ENCODE measurements at places on chromosomes 1 and 21.

- DNase-seq, result no peak
These were observed 20.2 kb downstream of the MACO1 start for GRCh38 chr1:25450891-25451290.

- DNase-seq, result no peak
These were observed 287.8 kb upstream of the USP25 start for GRCh38 chr21:15441992-15442391.

DNA sequence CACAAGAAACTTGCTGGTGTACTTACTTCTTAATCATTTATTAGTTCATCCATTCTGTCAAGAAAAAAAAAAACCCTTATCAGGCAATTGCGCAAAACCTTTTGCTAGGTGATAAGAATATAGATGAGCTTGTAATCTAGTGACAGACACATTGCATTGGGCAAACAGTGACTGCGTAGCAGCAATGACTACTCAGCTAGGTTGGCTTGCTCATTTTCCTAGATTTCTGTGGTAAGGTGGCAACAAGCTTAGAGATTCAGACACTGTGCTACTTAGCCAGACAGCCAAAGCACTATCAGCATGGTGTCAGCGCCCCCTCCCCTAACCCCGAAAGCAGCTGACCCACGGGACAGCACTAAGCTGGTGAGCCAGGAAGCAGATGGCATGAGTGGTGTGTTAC lies 203.1 kb downstream of the BARHL2 start:
- no peak for DNase-seq

- no peak for DNase-seq
These were observed 627 bp downstream of the CERS2 start for GRCh38 chr1:150973836-150974579.

GRCh38 chr1:11441211-11441952 lies 37.6 kb upstream of the DISP3 start:
- DNase-seq, result no peak

- DNase-seq, result no peak
These were observed 13.2 kb upstream of the ZP4 start for GRCh38 chr1:237903961-237904360.

DNA sequence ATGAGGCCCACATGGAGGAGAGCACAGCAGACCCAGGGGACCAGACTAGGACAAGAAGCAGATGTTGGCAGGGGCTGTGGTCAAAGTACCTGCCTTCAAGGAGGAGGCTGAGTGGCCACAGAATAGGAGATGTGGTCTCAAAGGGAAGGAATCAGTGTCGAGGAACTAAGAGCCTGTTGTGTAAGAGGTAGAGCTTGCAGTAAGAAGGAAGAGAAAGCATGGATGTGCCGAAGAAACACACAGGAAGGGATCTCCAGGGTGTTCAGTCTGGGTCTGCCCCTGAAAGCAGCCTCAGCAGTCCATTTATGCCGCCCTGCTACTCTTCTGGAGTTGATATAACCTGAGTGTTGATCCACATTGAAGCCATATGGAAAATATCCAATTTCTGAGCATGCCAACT lies 83.9 kb downstream of the NID1 start:
- peak; percentile 37 for DNase-seq

GRCh38 chr1:178500936-178501554 lies 4.3 kb upstream of the CLEC20A start:
- DNase-seq, result no peak

DNA sequence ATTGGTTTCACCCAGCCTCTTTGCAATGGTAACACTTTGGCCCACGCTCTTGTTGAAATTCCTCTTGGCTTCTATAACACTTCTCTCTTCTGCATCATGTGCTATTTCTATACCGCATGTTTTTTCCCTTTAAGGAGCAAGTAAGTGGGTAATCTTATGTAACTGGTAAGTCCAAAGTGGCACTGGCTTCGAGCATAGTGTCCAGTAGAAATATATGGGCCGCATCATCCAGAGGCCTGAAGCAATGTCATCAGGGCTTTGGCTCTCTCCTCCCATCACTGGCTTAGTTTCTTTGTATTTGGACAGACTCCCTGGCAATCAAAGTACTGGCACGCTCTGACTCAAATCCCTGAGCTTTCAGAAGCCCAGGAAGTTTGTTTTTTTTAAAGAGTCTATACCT lies 17.5 kb downstream of the CHML start:
- no peak for DNase-seq

DNA sequence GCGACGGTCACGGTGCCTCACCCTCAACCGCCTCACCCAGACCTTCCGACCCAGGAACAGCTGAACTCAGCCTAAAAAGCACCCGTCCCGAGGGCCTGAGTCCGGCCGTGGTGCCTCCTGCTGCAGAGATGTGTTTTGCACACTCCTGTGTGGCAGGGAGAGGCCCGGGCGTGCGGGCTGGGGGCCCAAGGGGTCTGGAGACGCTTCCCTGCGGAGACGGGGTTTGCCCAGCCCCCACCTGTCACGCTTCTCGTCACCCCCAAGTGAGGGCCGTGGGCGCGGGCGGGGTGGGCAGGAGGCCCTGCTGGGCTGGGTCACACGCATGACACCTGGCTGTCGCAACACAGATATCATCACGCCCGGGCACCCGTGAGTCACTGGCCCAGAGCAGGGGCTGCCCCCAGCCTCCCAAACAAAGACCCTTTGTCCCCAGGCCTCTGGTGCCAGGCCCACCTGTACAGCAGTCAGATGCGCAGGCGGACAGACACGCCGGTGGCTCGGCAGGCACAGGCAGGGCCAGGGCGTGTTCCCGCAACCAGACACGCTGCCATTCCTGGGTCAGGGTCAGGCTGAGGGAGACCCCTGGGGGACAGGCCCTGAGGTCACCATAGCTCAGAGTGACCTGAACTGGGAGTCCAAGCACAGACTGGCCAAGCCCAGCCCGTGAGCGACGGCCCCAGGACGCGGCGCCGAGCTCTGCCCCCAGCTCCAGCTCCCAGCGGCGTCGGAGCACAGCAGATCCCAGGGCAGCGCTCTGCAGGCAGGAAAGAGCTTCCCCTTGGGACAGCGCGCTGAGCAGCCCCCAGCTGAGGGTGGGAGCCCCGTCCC lies 6.1 kb downstream of the B3GALT6 start:
- no peak for DNase-seq

GRCh38 chr1:211579440-211580302 lies 710 bp upstream of the SLC30A1 start:
- peak; percentile 73 for DNase-seq

GRCh38 chr1:34776911-34777310 lies 4.1 kb upstream of the GJB3 start:
- DNase-seq, result no peak

DNA sequence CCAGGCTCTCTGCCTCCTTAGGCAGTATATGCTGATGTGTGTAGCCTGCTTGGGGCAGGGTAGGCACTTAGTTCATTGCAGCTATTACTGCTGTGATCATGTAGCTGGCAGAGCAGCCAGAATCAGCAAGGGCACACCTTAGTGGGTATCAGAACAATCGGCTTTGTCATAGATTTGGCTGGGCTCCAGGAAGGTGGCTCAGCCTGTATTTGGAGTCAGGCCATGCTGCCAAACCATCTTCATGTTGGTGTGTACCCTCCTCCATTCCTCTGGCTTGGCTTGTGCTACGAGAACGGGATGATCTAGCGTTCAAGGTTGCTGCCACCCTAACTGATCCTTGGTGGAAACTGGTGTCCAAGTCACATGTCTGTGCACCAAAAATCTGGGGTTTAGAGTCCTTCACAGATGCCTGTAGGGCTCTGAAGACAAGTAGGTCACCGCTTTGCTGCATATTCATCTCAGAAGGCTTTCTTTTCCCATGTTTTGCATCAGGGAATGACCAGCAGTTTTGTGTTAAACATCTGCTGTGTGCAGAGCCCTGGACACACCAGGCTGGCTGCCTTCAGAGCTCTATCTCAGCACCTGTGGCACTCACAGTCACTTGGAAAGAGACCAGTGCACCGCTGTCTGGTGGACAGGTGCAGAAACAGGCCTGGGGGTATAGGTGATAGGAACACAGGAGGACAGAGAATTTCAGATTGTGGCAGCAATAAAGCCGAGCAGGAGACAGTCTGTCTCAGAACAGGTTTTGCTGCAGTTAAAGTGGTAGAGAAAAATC lies 23.7 kb downstream of the VANGL1 start:
- DNase-seq, result no peak

DNA sequence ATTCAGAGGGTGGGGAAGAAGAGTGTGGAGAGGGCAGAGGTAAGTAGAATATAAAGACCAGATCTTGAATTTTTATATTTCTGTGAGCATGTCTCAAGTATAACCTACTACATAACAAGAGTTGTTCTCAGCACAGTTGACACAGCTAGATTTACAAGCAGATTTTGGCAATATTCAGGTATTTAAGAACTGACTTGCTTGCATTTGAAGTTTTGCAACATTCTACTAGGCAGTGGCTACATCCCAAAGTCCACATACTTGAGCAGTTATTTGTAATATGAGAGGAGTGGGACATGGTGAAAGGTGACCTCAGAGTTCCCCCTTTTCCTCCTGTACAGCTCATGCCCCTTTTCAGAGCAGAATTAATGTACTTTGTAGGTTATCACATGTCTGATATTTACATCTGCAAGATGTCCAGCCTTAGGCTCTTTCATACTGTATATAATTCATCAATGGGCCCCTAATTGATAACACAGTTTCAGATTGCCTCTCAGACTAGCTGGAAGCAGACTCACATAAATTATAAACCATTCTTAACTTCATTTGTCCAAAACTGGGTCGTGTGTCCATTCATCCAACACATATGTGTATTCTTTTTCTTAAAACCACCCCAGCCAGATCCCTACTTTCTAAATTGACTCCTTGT lies 136.7 kb upstream of the RAVER2 start:
- DNase-seq, result no peak

- DNase-seq, result no peak
These were observed 30.2 kb upstream of the CD101 start for GRCh38 chr1:116971258-116971860.

DNA sequence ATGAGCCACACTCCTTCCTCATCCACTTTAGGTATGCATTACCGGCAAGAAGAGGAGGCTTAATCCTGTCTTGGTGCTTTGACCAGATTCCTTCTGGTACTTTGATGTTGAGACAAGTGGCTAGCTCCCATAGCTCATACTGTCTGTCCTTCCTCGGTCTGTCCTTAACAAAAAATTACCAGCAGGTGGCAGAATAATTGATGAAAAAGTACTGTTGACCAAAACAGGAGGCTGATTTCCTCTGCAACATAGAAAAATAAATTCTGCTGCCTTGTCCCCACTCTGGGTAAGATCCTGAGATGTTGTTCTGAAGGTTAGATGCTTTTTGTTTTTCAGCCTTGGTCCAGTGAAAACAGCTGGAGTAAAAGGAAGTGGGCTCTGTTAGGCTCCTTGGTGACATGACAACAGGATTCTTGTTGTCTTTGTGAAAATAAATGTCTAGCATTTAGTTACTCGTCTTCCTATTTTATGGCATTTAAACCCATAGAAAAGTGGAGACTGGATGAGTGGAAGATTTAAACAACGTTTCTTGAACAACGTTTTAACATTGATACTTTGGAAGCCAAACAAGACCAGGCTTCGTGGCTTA lies 11.2 kb upstream of the HJV start:
- peak; percentile 41 for DNase-seq

DNA sequence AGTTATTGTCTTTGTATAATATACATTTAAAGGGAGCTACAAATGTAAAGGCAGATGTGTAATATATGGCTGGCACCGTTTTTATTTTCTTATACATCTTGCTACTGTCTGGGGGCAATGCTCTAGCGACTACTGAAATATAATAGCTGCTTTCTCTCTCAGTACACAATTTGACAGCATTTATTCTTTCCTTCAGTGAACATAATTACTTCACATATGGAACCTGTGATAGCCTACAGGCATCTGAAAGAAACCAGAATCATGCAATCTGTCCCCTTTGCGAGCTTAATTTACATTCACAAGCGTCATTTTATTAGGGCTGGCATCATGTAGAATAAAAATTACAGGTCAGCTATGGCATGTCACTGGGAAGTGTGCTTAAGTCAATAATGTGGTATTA lies 557.5 kb upstream of the PTBP2 start:
- DNase-seq, result no peak

DNA sequence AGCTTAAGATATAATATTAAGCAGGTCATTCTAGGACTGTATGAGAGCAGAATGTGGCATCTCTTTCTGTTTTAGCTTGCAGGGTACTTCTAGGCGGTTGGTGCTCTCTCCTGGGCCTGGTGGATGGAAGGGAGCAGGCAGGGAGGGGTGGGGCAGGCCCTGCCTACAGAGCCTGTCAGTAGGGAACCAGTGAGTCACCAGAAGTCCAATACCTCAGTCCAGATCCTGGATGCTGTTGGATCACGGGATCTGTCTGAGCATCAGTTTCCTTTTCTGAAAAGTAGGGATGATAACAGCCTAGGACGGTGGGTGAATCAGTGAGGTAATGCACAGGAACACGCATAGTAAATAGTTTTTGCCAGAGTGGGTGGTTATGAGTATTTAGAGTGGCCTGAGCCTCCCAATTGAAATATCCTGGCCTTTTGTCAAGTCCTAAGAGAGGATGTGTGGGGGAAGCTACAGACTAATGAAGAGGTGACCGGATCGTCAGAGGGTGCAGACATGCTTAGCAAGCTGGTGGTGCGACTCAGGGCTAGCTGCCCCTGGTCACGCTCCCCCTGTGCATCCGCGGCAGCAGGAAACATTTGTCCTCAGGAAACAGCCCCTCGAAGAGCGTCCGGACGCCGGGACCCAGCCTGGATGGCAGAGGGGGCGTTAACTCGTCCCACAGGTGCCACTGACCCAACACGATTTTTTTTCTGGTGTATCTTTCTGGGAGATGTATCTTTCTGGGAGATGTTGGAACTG lies 23.9 kb downstream of the NAV1 start:
- no peak for DNase-seq

GRCh38 chr1:199909137-199909536 lies 118.4 kb upstream of the NR5A2 start:
- DNase-seq, result no peak

DNA sequence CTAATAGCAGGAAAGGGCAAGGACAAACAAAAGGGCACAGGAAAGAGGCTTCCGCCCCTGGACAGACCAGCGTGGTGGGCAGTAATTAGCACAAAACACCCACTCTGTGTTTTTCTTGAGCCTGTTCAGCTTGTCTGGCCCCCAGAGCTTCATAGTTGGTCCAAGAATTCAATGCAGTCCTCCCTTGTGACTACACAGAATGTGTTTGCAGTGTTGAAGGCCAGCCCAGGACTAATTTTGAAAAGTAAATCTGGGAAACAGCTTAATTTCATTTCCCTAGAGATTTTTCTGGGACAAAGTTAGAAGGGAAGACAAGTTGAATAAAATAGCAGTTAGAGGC lies 49.2 kb upstream of the LMO4 start:
- DNase-seq, result no peak

DNA sequence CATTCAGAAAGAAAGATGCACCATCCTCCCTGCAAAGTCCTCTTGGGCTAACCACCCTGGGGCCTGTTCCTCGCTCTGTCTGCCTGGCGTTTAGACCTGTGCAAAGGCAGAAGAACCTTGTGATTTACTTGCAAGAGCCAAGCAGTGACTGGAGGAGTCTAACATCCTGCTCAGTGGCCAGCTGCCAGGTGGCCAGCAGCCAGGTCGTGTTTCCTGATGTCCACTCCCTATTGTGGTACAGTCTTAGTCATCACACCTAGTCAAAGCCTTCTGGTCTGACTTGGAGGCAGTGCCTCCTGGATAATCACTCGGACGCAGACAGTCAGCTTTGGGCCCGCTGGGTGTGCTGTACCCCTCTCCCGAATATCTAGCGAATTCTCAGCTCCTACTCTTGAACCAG lies 118.1 kb downstream of the PGBD5 start:
- DNase-seq, result no peak
